ENCODE measurements at places on chromosomes 7 and 10. TPM values are rescaled to one million over a fixed set of nuclear protein-coding genes. Genes with fewer than 3 reads are reported as not detected.

The PCLO gene
- total RNA-seq = 0.36 TPM

The CPA1 gene
- 0.45 TPM for total RNA-seq

The WAPL gene
- 149 TPM for total RNA-seq

The LIPF gene
- total RNA-seq = not detected

The TAS2R5 gene
- total RNA-seq = 1.4 TPM

The PTPRN2 gene
- total RNA-seq = 2.5 TPM

The ELN gene
- 101 TPM for total RNA-seq

The SLC12A9 gene
- 13.9 TPM for total RNA-seq

The DNAJB6 gene
- 86.6 TPM for total RNA-seq

The VIPR2 gene
- not detected for total RNA-seq

The CYP2E1 gene
- 0.82 TPM for total RNA-seq

Measured in fibroblast of the aortic adventitia (primary cell).